ENCODE measurements at places on chromosomes 16 and 17.

- no peak for DNase-seq
These were observed 48.9 kb upstream of the LHX1 start for GRCh38 chr17:36888236-36888951.

DNA sequence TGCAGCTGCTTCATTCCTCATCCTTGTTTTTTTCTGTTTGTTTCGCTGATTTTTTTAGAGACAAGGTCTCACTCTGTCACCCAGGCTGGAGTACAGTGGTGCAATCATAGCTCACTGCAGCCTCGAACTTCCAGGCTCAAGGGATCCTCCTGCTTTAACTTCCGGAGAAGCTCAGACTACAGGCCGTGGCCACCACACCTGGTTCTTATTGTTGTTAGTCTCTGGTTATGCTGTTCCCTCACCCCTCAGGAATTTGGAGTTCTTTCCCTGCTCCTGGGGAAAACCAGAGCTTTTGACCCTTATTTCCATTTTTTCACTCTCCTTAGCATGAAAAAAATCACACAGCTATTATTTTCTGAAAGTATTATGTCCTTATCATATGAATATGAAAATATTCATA lies 1.8 kb downstream of the ODF4 start:
- DNase-seq = no peak

DNA sequence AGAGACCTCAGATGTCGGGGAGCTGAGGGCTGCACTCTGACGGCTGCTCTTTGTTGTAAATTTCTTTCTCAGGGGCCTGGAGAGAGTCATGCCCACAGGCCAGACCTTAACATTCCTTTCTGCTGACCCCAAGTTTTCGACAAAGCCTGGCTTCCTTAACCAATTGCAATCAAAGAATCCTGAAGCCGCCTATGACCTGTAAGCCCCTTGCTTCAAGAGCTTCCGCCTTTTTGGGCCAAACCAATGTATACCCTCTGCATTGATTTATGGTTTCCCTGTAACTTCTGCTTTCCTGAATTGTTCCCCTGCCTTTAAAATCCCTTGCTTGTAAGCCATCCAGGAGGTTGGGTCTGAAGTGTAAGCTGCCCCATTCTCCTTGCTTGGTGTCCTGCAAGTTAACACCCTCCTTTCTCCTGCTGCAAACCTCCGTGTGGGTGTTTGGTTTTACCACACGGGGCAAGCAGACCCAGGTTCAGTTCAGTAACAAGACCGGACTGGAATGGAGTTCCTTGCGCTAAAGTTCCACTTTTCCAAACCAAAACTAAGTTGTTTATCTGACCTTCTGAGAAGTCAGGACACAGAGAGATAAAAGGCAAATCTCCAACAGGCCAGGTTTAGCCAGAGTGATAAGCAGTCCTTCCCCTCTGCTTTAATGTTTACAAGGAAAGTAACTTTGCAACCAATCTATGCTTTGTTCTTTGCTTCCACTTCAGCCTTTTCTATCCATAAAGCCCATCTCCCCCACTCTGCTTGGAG lies 141.6 kb downstream of the KCNJ12 start:
- DNase-seq = no peak

- no peak for DNase-seq
These were observed 29.2 kb downstream of the TSC2 start for GRCh38 chr16:2077016-2077415.

DNA sequence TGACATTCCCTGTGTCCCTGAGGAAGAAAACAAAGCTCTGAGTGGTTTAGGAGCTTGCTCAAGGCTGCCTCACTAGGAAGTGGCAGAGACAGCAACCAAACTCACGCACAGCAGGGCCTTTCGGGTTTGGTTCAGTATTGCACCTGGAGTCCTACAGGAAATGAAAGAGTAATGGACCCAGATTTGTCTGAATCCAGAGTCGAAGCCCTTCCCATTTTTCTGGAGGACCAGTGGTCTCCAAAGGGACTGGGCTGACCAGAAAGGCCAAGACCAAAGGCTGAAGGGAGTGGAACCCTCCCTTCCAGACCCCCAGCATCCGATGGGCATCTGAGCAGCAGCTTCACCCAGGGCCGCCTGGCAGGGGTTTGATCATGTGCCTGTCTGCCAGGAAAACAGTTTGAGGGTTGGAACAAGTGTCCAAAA lies 85.5 kb upstream of the RPL38 start:
- DNase-seq = no peak

GRCh38 chr16:80144191-80144590 lies 396.6 kb upstream of the DYNLRB2 start:
- DNase-seq = no peak

DNA sequence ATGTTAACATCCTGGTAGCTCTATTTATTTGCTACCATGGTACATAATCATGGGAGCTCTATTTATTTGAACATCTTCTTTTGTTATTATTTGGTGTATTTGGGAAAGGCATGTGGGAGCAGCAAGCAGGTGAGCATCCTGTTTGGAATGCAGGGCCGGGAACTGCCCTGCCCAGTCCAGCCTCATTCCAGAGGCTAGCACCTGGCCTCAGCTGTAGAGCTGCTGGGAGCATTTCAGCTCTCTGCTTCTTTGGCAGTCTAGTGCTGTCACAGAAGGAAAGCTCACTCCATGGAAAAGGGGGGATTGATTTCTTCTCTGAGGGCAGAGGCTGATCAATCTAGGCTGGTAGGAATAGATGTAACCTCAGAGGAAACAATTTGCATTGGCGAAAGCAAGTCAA lies 112.5 kb downstream of the WWOX start:
- no peak for DNase-seq

GRCh38 chr16:77459534-77460254 lies 24.9 kb upstream of the ADAMTS18 start:
- no peak for DNase-seq

GRCh38 chr17:57355090-57355859 lies 99.0 kb downstream of the MSI2 start:
- DNase-seq = no peak

DNA sequence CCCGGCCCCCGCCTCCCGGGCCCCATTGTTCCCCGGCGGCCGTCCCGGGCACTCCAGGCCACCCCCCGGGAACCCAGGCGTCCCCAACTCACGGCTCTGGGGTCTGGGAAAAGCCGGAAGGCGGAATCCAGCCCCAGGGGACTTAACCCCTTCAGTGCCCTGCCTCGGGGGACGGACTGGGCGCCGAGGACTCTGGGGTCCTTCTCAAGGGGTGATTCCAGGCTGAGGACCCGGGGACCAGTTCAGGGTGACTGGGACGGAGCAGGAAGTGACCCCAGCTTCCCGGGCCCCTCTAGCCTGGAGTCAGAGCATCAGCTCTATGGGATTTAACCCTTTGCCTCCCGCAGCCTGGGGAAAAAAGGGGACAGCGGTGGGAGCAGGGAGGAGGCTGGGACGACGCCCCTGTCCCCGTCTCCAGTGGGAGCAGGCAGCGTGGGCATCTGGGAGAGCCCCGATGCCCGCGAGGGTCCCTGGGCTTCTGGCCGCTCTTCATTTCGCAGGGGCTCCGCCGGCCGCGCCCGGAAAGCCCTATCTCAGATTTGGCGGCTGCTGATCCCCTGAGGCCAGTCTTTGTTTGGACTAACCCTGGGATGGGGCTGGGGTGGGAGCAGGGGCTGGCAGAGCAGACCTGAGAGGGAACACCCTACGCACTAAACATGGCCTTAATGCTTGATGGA lies at the start of gene ZNF629:
Gene ZNF629, minus strand, starts transcription at position 270 of the 677 bp plus-strand sequence. CDS start 2,723 bp downstream, outside the sequence.
- DNase-seq = no peak

DNA sequence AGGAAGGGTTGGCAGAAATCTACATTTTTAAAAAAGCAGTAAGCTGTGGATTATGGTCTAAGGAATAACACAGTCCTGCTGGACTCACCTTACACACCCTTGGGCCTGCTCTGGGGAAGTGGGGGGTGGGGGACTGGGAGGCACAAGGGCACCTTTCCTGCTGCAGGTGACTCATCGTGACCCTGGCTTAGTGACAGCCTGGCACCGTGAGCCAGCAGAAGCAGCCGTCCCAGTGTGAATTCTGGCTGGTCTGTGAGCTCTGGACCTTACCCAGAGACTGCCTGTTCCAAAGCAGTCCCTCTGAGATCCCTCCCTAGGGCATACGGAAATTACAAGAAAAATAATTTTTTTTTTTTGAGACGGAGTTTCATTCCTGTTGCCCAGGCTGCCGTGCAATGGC lies 4.2 kb upstream of the CRK start:
- DNase-seq = no peak

GRCh38 chr17:55215711-55216110 lies 49.0 kb upstream of the HLF start:
- DNase-seq = no peak

- DNase-seq = no peak
These were observed 6.2 kb upstream of the TMEM92 start for GRCh38 chr17:50268026-50268425.

- no peak for DNase-seq
These were observed 981 bp upstream of the CD300H start for GRCh38 chr17:74568106-74568873.

DNA sequence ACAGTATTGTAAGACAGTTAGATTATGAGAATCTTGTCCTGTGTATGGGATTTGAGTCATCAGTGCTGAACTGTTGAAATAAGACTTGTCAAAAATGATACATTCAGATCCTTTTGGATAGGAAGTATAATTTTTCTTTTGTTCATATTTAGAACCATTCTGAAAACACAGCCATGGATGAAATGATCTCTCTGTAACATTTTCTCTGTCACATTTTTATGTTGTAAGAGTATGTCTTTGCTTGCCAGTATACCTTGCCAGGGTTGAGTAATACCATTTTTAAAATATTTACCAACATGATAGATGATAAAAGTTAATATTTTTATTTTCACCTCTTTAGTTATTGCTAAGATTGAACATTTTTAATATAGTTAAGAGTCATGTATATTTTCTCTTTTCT lies 45.0 kb downstream of the NSRP1 start:
- DNase-seq = no peak

GRCh38 chr17:12522743-12523183 lies 142.9 kb upstream of the MYOCD start:
- peak; percentile 59 for DNase-seq

DNA sequence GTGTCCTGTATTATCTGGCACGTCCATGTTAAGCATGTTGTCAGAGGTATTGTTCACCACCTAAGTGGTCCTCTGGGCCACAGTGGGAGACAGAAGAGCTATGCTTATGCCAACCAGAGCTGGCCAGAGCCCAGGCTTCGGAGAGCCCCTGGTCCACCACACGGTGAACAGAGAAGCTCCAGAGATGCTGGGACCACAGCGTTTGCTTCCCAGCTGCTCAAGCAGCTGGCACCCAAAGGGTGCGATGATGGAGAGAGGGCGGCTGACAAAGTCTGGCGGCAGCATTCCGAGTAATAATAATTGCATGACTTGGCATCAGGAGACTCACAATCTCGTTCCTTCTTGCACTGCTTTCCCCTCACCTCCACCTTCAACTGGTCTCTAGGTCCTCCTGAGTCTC lies 35.8 kb upstream of the RCVRN start:
- DNase-seq = no peak

DNA sequence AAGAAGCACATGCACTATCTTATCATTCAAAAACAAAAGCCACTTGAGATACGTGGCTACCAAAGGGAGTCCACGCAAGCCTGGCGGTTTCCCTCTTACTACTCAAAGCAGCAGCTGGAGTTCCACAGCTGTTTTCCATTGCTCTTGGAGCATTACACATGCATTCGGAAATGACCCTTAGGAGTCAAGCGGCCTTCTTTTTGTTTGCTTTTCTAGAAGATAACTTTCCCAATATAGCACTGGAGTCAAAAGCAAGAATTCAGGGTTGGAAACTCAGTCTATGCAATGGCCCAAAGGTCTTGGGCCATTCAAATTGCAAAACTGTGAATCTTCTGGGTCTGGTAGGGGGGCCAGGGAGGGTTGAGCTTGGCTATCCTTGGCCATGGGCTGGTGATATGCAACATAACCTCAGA lies 97.8 kb upstream of the MAF start:
- no peak for DNase-seq

GRCh38 chr16:50526796-50527195 lies 21.4 kb upstream of the NKD1 start:
- DNase-seq = no peak

GRCh38 chr17:183021-183420 lies 1.6 kb upstream of the DOC2B start:
- no peak for DNase-seq

- no peak for DNase-seq
These were observed 34.6 kb downstream of the AKAP10 start for GRCh38 chr17:19943026-19943425.

- no peak for DNase-seq
These were observed 49.4 kb downstream of the DUSP14 start for GRCh38 chr17:37538981-37539659.

DNA sequence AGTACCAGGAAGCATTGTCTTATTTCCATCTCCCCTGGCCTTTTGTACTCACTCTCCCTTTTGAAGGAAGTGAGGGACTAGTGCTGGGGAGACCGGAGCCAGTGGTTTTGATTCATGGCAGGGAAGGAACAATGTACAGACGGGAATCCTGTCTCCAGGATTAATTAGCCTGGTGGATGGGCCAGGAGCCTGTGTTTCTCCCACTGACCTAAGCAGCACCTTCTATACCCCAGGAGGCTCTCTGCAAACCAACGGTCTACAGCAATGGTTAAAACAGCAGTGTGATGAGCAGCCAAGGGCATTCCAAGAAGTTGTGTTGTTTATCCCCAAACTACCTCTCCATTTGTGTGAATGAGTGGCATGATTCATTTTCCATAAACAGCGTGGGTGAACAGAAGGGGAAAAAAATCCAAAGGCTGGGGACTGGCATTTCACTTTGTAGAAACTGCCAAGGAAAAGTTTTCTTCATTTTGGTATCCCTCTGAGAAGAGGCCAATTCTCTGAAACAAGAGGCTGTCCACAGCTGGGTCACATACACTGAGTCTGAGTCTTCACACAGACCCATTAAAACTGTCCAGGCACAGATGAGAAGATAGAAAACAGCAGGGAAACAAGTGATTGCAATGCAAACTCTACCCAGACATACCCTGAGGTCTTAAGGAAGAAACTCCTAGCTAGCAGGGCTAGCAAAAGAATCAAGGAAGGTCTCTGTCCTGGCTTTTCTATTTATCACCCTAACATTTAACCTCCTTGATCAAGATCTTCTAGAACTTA lies 18.1 kb downstream of the ANKFN1 start:
- DNase-seq = no peak

- no peak for DNase-seq
These were observed at the start of gene OR3A2 for GRCh38 chr17:3385869-3386816. TSS of gene OR3A2 (minus strand) at chr17:3386308.

DNA sequence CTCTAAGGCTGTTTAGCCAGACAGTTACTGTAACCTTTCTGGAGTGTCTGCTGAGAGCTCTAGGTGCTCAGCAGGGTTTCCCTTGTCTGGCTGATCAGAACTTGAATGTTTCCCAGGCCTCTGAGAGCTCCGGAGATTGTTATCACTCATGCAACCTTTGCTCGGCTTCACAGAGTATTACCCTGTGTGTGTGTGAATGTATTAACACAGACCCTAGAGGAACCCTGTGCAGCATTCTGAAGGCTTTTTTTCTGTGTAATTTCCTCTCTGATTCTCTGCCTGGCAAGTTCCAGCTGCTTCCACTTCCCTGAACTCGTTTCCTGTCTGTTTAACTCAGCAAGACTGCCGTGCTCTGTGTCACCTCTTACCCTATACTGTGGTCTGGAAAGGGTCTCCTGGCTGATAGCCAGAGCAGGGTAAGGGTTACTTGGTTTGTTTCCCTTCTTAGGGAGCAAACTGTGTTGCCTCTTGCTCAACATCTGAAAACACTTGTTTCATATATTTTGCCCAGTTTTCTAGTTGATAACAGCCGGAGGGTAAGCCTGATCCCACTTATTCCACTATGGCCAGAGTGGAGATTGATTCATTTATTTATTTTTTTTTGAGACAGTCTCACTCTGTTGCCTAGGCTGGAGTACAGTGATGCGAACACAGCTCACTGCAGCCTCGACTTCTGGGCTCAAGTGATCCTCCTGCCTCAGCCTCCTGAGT lies 21.7 kb downstream of the PRMT7 start:
- no peak for DNase-seq

- no peak for DNase-seq
These were observed 4.4 kb upstream of the SNX29 start for GRCh38 chr16:11972128-11972527.
